Smooth muscle cell of the brain vasculature (primary cell): ENCODE measurements at places on chromosomes 1 and 21.

- DNase-seq: no peak
Measured at GRCh38 chr1:224751624-224752311, 135.7 kb downstream of the CNIH3 start.

DNA sequence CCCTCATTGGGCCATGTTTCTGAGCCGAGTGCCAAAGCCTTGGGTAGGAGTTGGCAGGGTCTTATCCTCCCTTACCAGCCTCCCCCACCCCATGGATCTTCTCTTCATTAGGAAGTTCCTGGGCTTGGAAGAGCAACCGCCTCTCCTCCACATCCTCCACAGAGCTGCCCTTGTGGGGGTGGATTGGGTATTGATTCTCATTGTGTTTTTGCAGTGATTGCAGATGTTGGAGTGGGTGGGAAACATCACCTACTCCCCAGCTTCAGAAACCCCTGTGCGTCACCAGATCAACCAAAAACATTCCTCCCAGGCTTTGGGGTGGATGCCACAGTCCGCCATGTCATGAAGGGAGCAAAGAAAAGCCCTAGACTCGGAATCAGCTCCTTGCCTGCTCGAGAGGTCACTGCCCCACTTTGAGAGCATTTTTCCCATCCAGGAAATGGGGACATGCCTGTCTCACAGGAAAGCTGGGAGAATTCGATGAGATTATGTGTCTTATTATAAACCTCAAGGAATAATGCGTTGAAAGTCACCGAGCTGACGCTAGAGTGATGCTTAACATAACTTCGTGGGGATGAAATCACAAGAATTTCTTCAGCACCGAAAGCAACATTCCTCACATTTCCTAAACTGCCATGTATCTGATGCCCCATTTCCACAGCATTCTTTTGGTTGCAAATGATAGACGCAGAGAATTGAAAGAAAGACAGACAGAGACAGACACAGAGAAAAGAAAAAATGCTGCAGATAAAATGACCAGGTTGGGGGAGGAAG lies 44.7 kb upstream of the ZBTB40 start:
- DNase-seq: no peak

DNA sequence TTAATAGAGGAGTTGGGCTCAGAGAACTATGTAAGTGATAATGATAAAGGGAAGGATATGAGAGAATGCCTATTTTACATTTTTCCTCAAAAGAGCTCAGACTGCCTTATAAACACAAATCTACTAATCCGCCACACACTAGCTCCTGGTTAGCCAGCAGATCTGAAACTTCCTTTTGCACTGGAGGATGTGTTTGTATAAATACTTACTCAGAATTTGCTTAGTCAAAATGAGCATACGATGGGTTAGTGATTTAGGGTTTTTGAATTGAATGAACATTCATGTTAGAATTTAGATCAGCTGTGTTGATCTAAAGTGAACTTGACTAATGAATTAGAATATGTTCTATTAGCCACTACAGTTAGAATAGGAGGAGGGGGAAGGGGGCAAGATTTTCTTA lies 9.1 kb upstream of the IER5 start:
- no peak for DNase-seq

- no peak for DNase-seq
Measured at GRCh38 chr1:115492880-115493279, 148.9 kb upstream of the VANGL1 start.

- DNase-seq: no peak
Measured at GRCh38 chr1:118982821-118983557, 5.2 kb downstream of the TBX15 start.

DNA sequence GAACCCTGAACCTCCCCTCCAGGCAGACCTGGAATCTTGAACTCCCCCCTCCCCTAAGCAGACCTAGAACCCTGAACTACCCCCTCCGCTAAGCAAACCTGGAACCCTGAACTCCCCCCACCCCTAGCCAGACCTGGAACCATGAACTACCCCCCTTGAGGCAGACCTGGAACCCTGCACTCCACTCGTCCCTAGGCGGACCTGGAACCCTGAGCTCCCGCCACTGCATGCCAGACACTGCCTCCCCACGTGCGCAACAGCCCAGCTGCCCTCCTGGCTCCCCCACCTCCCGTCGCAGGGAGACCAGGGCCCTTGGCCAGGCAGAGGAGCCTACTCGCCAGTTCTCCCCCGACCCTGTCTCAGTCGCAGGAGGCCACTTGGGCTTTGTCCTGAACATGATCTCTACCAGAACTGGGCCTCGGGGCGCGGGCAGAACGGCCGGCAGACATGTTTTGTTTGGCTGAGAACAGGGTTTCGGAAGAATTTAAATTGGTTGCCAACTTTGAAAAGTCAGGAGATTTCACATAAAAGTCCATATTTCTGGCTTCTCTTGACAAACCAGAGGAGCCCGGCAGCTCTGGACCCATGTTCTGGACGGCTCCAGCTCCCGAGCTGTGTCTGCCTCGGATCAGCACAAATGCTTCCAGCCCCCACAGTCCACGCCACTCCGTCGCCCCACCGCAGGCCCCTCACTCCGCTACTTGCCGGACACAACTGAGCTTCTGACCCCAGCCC lies 9.2 kb upstream of the PLEKHG5 start:
- DNase-seq: no peak

DNA sequence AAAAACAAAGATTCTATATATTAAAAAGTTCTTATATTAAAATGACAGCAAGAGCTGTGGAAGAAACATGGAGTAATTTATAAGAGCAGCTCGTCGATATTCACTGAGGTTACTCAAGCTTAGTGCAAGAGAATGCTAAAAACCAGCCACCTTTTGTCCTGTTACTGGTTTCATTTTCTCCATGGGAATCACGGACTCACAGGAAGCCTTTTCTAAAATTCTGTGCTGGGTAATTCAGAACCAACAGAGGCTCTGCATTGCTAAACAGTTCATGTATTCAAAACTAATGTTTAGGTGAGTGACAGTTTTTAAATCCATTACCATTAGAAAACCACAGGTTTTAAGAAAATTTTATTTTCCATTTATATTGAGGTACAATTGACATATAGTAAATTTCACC lies 147.8 kb upstream of the MAP1LC3C start:
- DNase-seq: no peak

DNA sequence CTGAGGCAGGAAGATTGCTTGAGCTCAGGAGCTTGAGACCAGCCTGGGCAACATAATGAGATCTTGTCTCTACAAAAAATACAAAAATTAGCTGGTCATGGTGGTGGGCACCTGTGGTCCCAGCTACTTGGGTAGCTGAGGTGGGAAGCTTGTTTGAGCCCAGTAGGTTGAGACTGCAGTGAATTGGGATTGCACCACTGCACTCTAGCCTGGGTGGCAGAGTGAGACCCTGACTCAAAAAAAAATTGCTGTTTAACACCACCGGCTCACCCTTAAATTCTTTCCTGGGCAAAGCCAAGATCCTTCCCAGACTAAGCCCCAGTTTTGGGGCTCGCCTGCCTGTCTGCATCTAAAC lies 6.6 kb upstream of the NSUN4 start:
- DNase-seq: no peak

GRCh38 chr1:117606649-117607430 lies 992 bp downstream of the TENT5C start:
- no peak for DNase-seq

DNA sequence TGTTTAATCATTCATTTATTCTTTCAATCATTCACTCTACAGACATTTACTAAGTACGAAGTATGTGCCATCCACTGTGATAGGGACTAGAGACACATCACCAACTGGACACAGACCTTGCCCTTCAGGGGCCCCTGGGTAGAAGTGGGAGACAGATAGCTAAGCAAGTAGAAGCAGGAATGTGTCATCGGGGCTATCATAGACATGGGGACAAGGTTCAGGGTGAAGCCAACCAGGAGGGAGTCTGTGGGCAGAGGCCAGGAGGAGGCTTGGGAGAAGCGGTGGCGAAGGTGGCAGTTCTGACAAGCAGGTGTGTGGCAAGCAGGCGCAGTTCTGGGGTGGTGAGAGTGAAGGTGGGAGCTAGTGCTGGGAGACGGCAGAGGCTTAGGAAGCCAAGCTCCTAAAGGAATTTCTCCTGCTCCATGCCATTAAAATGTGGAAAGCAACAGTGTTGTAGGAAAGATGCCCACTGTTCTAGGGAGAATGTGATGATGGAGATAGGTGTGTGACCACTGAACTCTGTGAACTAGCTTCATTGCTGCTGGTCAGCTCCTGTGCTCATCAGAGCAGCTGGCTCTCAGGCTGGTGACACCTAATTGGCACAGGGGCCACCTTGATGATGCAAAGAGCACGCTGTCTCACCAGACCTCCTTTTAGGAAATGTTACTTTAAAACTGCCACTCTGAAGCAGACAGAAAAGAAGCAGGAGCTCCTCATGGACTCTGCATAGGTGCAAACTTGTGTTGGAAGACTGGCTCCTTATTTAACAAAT lies 79.7 kb upstream of the LPGAT1 start:
- no peak for DNase-seq

DNA sequence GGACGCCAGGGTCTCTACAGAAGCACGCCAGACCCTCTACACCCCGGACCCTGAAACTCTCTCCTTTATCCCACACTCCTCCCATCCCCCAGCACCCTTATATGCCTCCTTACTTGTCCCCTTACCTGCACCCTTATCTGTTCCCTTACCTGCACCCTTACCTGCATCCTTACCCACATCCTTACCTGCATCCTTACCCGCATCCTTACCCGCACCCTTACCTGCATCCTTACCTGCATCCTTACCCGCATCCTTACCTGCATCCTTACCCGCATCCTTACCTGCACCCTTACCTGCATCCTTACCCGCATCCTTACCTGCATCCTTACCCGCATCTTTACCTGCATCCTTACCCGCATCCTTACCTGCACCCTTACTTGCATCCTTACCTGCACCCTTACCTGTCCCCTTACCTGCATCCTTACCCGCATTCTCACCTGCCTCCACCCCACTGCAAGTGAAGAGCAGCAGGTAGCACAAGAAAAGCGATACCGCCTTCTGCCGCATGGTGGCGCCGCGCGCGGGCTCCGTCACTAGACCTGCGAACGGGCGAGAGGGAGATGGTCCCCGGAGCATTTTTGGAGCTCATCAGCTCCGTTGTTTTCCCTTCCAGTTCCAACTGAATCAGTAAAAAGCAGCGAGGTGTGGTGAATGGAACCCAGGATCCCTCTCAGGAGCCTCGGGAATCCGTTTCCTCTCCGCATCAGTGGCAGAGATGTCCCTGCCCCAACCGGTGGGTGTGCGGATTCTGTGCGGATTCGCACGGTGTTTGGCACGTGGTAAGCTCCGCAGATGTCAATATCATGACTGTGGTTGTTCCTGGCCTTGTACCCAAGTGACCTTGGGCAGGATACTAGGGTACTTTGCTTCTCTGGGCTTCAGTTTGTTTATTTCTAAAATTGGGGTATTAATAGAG lies 2.9 kb downstream of the IFI6 start:
- DNase-seq: no peak

- no peak for DNase-seq
Measured at GRCh38 chr21:44510508-44511218, 29.3 kb downstream of the KRTAP10-1 start.

- no peak for DNase-seq
Measured at GRCh38 chr1:78410643-78411042, 80.1 kb upstream of the PTGFR start.

DNA sequence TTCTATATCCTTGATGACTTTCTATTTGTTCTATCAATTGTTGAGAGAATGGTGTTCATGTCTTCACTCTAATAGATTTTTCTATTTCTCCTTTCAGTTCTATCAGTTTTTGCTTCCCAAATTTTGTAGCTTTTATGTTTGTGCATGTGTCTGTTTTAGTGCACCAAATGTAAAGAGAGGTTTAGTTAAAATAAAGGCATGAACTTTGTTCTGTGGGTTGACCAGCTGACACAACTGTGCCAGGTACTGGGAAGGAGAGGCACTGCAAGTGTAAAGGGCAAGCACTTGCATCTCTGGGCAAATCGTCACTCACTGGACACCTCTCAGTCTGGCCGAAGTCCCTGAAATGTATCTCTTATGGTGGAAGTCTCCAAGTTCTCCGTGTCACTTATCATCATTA lies 38.6 kb upstream of the ABCD3 start:
- no peak for DNase-seq

DNA sequence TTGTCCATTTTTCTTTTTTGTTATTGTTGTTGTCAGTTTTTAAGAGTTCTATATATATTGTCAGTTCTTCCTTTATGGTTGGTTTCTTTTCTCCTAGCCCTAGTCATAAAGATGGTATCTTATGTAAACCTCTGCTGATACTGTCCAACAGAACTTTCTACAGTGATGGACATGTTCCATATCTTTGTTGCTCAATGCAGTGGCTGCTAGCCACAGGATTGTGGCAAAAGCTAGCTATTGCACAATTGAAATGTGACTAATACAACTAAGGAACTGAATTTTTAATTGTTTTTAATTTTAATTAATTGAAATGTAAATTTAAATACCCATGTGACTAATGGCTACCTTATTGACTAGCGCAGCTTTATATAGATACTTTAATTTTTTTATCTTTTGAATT lies 411.8 kb upstream of the PTBP2 start:
- DNase-seq: no peak

DNA sequence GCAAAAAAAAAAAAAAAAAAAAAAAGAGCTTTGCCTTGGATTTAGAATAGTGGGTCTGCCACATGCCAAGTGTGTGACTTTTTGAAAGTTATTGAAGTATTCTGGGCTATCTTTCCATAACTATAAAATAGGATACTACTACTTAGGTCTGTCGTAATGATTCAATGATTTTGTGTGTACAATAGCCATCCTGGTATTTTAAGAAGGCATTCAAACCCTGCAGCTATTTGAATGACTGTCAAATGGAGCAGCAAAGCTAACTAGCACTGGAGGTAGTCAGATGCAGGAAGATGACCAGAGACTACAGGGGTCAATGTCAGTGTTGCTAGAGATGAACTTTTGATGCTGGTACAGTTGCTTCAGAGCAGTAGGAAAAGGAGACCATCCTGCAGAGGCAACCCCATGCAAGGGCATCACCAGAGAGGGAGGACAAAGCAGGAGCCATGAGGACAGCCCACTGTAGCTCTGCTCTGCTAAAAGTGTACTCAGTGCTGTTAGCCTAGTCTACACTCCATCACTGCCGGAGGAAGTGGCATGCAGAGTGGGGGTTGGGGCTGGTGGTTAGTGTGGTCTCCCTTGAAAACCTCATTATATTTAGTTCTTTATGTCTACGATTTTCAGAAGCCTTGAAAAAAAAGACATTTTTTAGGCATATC lies 29.0 kb downstream of the DUSP10 start:
- DNase-seq: no peak

DNA sequence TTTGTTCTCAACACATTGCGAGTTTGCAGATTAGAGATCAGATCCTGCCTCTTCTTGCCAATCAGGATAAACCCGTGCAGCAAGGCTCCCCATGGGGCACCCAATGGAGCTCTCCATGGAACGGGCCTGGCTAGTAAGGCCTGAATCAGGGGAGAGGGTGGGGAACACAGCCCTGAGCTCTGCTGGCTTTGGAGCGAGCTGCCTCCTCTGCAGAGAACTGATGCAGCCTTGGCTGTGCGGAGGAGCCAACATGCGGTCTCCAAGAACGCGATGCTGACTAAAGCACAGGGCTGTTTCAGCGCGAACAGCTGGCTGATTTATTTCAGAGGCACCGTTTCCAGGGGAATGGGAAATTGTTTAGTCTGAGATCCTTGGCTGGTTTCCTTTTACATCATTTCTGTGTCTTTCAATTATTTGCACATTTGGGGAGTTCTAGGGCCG lies 139.7 kb downstream of the TSEN15 start:
- no peak for DNase-seq
